CD4-positive, alpha-beta T cell treated with Interleukin-17A for 1 hour (primary cell): ENCODE measurements at places on chromosomes 16 and 17.
A peak's percentile ranks its signal among the peaks of the same experiment; 100 is the strongest.

DNA sequence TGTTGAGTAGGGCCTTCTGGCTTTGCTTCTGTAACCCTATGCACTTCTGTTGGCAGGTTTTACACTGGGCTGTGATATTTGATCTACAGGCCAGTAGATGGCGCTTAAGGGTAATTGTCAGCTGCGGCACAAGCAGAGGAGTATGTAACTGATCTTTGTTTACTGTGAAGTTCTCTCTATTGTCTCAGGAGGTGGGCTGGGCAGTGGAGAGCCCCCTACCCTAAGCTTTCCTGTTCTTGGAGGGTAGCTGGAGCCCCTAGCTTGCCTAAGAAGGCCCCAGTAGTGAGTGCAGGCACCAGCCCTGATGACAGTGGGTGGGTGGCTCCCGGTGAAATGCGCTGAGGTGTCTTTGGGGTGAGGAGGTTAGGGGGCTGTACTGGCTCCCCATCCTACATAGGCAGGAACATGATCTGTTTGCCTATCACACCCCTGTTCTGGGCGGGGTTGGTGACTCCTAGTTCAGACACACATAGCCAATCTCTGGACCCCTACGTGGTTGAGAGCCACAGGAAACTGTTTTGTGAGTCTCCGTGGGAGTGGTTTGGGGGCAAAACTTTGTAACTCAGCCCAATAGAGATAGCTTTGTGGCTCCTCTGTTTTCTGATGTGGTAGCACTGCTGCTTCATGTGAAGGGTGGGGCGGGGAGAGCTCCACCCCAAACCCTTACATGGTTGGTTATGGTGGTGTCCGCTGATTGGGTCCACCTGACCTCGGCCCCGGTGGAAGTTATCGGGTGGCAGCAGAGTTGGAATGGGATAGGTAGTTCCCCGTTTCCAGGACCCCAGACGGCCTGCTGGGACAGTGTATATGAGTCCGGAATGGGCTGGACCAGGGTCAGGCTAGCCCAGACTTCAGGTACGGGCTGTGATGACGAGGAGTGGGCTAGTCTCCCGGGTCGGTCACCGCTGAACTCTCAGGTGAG lies 60.4 kb downstream of the SLFN11 start:
- peak; percentile 96 for DNase-seq

GRCh38 chr17:29682054-29682453 lies 59.3 kb upstream of the CORO6 start:
- DNase-seq: no peak

GRCh38 chr17:534071-534691 lies 180.5 kb downstream of the VPS53 start:
- DNase-seq: peak; percentile 7

GRCh38 chr16:24626256-24626655 lies 86.9 kb downstream of the RBBP6 start:
- DNase-seq: no peak

DNA sequence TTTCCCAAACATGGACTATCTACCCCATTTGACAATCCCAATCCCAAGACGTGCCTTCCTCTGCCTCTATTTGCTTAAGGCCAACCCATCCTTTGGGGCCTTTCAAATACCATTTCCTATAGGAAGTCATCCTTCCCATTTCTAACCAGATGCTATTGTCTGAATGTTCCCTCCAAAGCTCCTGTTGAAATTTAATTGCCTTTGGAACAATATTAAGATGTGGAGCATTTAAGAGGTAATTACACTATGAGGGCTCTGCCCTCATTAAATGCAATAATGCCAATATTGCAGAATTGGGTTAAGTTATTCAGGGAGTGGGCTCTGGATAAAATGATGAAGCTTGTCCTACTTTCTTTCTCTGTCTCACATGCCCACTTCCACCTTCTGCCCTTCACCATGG lies 125.4 kb downstream of the ASIC2 start:
- DNase-seq: no peak

DNA sequence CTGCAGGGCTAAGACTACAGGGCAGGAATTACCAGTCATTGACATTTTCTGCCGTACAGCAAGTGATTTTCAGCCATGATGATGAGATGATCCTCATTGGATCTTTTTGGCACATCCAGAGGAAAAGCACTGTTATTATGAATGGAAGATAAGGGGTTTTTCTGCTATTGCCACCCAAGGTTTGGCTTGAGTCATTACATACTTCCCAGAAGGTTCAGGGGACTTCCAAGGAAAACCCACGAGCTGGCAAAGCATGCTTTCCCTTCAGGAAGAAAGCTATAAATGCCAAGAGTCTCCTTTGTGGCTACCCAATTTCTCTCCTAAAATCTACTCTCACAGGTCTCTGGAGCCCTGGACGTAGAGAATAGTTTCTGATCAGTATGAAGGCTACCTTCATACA lies 6.1 kb downstream of the CHST4 start:
- no peak for DNase-seq

GRCh38 chr16:22317001-22317530 lies 19.9 kb downstream of the POLR3E start:
- DNase-seq: no peak

DNA sequence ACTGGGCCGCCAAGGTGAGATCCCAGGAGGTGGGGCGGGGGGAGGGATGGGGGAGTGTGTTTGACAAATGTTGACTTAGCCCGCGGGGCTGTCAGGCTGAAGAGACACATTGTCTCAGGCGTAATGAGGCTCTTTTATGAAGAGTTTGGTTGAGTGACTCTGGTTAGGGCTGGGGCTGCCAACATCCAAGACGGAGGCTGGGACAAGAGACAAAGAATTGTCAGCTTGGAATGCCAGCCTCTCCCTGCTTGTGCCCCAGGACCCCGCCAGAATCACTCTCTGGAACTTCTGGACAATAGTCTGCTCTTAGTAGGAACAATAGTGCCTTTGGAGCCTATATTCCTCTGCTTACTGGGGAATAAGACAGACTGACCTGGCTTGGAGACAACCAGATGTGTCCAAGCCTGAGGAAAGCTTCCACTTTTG lies 24.0 kb downstream of the PCTP start:
- DNase-seq: no peak

- DNase-seq: no peak
These were observed 13.4 kb downstream of the HSPB9 start for GRCh38 chr17:42135664-42136653.

DNA sequence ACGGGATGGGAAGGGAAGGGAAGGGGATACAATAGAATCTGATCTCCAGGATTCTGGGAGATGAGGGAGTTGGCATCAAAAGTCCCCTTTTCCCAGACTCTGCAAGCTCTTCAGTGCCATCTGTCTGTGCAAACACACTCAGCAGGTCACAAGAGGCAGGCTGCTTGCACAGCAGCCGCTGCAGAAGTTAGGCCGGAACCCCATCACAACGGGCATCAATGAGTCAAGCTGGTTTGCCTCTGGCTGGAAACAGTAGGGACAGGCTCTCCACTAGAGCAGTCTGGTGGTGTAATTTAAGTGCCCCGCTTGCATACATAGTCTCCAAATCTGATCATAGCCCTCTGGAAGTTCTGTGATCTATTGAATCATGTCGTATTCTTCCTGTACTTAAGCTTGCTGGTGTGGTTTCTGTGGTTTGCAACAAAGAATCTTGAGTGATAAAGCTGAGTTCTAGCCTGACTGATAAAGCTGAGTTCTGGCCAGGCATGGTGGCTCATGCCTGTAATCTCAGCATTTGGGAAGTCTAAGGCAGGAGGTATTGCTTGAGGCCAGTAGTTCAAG lies 33.7 kb upstream of the KDM8 start:
- DNase-seq: peak; percentile 78

- DNase-seq: no peak
These were observed 146.3 kb upstream of the FOXF1 start for GRCh38 chr16:86363836-86364618.

DNA sequence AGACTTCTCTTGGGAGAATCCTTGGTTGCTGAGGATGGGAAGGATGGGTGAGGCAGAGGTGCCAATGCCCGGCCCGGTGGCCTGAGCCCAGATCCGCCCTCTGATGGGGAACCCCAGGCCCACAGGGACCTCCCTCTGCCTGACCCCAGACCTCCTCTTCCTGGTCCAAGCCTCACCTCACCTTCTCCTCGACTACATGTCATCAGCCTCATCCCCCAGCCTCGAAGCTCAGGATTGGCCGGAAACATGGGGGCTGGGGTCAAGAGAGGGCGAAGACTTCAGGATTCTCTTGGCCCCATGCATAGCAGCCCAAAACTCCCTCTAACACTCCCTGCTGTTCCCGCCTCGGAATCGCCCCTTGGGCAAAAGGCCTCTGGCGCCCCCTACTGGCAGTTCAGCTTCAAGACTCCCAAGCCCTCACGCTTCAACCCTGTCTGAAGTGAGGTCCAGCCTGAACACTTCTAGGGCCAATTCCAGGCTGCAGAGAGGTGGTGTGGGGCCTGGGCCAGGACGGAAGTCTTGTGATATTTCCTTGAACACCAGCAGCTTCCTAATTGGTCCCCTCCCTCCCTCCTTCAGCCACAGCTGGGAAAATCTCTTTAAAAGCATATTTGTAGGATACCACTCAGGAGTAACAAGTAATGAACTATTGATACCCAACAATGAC lies 47.2 kb downstream of the ARHGAP27 start:
- DNase-seq: peak; percentile 87

DNA sequence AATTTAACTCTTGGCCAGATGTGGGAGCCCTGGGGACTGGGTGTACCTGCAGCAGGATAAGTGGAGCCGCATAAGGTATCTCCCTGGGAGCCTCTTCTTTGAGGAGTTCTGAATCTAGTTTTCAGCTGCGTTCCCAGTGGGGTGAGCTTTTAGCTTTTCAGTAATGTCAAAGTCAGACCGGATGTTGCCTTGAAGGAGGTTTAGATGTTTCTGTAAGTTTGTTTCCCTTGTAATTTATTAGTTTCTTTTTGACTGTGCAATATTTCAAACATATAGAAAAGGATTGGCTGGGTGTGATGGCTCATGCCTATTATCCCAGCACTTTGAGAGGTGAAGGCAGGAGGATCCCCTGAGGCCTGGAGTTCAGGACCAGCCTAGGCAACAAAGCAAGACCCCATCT lies 98.6 kb upstream of the EEF2KMT start:
- DNase-seq: no peak

DNA sequence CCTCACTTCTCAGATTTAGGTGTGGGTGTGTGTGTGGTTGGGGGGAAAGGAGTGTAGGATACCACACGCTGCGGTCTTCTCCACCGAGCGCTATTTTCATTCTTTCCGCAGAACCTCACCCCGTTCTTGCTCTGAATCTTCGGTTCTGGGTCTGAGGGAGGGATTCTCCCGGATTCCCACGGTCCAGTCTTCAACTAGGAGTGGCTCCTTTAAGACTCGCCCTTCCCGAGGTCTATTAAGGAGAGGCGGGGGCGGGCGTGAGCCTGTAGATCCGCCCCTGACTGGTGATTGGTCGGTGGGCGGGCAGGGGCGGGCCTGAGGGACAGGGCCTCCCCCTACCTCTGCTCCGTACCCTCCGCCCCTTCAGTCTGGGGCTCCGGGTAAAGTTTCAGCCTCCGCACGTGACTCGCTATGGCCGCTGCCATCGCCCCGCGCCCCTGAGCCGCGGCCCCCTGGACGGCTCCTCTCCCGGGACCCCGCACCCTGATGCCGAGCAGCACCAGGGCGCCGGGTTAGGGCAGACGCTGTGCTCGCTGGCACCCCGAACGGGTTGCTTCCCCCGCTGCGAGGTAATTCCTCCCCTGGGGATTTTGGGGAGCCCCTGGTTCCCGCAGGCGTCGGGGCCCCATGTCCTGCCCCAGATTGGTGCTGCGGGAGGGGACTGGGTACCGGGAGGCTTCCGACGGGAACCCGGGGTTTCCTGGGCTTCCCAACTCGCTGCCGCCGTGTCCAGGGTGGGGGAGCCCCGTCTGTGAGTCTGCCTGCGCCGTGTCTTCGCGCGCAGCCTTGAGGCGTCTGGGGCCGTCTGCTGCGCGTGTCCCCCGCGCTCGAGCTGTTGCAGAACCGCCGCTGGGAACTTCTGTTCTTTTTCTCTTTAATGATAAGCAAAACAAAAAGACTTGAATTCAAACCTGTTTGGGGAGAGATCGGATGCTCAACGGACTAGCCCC lies 9.2 kb downstream of the RARA start:
- DNase-seq: peak; percentile 93

GRCh38 chr16:50599494-50599893 lies 51.3 kb downstream of the NKD1 start:
- no peak for DNase-seq

GRCh38 chr16:82628711-82629110 lies 1.9 kb downstream of the CDH13 start:
- no peak for DNase-seq

DNA sequence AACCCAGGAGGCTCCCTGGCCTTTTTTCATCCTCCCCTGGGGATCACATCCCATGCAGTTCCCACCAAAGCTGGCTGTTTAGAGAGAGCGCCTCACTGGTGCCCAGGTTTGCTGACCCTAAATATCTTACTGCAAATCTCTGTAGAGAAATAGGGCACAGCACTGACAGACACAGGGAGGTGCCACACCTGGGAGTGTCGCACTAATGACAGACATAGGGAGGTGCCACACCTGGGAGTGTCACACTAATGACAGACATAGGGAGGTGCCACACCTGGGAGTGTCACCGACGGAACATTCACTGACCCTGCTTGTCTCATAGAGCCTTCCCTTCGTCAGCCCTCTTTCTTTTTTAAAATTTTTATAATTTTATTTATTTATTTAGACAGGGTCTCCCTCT lies 25.6 kb downstream of the UNK start:
- DNase-seq: no peak

- peak; percentile 81 for DNase-seq
These were observed 4.5 kb downstream of the ARHGAP27 start for GRCh38 chr17:45428050-45428617.

DNA sequence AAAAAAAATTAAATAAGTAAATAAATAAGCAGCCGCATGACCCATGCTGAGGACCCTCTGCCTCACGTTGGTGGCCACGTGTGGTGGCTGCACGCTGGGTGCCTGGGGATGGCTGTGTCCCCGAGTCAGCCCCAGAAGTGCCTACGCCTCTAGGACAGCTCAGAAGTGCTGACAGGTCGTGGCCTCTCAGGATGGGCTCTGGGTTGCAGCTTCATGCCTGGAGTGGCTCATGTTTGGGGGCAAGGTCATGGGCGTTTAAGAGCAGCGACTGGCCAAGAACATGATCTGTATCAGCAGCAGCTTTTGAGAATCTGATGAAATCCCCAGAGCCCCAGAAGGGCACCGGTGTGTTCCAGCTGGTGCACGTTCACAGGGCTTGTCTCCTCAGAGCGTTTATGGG lies 26.8 kb upstream of the CAPN15 start:
- DNase-seq: no peak

DNA sequence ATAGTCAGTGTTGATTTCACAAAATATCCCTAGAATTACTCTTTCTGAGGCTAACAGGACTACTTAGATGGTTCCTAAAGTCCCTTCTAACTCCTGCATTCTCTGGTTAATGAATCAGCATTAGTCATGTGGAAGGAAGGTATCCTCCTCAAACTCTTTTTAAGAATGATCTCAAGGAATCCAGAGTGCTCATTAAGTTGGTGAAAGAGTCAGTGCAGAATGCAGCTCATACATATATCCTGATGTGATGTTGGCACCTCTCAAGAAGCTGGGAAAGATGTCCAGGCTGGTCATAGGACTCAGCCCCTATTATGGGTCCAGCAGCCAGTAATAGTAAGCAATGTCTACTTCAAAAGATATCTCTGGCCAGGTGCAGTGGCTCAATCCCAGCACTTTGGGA lies 65.5 kb downstream of the PIGL start:
- DNase-seq: no peak
